DMS153 (cell line): ENCODE measurements at places on chromosomes 11 and 22.

DNA sequence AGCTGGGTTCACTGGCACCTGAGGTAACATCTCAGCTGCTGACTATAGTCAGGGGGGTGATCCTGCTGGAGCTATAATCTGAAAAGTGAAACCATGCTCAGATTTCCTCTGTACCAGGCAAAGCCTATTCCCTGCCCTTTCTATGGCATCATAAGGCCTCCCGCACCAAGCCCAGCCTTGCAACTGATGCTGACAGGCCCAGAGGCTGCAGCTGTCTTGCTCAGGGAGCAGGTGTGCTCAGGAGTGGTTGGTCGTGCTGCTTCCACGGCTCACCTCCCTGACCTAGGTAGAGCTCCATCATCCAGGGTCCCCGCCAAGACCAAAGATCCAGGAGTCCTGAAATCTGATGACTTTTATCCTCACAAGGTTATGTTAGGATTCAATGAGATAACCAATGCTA, 121.7 kb downstream of the FEZ1 start:
- DNase-seq: no peak

- DNase-seq: no peak
Measured at GRCh38 chr11:92855607-92856405, 113.6 kb upstream of the MTNR1B start.

DNA sequence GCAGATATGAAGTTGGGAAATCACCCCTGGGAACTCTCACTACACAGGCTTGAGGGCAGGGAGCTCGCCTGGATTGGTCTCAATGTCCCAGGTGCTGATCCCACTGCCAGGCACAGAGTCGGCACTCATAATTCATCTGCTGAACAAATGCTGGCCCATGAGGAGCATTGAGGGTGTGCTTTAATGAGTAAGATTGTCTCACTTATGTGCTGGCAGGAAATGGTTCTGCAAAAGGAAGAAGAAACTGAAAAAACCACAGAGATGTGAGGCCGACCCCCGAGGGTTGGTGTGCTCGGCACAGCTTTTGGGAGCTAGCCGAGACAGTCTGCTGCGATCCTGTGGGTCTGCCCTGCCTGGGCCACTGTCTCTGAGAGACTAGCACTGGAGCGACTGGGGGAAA, 9.4 kb downstream of the PLAAT2 start:
- DNase-seq: no peak

DNA sequence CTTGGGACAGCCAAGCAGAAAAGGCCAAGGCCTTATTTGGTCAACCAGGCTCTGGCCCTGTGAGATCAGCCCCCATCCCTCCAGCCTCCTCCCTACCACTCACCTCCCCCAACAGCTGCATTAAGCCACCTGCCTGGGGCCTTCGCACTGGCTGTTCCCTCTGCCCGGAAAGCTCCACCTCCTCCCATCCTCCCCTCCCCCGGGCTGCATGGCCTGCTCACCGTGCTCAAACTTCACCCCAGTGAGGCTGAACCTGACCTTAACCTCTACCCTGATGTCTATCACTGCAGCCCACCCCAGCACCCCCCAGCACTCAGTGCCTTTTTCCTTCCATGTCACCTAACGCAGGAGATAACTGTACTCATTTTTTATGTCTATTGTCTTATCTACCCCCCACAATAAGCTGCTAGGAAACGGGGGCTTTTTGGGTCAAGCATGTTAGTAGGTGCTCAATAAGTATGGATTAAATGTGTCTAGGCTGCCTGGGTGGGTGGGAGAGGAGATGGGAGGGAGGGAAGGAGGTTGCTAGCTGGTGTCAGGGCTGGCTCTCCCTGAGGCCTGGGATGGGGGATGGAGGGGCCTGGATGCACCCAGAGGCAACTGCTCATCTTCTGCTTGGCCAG, 912 bp downstream of the PTPRCAP start:
- no peak for DNase-seq

DNA sequence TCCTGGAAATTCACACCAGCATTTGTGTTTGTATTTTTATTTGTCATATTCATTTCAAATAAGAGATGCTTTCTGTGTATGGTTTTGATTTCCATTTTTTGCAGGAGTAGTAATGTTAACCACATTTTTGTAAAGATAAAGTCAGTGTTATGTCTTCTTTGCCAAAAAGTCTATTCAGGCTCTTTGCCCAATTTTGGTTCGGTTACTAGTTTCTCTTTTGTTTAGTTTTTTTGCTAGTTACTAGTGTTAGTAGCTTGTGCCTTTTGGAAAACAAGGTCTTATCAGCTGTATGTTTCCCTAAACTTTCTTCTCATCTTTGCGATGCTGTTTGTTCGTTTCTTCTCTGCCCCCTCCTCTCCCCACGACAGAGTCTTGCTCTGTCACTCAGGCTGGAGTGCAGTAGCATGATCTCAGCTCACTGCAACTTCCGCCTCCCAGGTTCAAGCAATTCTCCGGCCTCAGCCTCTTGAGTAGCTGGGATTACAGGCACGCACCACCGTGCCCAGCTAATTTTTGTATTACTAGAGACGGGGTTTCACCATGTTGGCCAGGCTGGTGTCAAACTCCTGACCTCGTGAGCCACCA, 112.3 kb upstream of the GRK3 start:
- no peak for DNase-seq

DNA sequence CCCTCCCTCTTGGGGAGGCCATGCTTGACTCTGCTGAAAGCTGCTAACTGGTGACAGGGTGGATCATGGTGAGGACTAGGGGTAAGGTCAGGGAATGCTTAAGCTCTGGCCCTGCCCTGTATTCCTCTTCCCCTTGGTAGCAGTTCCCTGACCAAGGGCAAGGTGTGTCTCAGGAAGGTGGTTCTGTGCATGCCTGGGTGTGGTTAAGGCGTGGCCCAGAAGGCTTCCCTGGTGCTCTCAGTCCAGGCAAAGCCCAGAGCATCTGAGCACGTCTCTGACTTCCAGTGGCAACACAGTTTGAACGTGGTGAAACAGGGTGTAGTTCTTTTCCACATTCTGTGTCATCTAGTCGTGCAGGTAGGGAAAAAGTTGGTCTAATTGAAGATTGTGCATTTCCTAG, 53.1 kb upstream of the HORMAD2 start:
- DNase-seq: no peak

GRCh38 chr22:32494971-32495370, 20.4 kb downstream of the FBXO7 start:
- no peak for DNase-seq

DNA sequence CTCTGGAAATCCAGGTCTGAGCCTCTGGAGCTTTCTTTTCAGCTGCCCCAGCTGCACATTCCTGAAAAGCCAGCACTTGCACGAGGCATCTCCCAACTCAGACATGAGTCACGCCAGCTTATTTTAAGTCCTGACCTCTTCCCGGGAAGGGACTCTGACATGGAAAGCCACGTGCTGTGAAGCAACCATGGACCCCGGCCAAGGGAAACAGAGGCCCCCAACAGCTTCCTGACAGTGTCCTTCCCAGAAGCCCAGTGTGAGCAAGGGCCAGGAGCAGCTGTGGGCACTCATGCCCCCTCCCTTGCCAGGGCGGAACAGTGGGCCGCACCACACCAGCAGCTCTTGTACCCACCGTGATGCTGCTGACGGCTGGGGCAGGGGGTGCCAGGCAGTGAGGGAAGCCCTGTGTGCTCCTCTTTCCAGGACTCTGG, 118.8 kb upstream of the CADM1 start:
- DNase-seq: no peak

GRCh38 chr11:117828611-117829368, 4.2 kb upstream of the FXYD2 start:
- DNase-seq: no peak

DNA sequence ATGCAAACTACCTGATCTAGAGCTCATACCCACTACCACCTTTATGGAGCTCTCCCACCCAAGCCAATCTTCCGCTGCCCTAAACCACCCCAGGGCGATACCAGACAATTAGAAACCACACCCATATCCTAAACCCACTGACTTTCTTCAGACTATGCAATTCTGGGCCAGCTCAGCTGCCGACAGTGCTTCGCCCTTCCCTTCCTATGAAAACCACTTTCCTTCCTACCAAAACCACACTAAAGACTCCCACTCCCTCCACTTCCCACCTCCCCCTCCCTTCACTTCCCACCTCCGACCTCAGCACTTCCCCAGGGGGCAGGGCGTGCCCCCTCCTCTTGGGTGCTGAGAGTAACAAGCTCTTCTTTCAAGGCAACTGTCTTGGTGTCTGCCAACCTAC, 25.1 kb downstream of the B3GAT1 start:
- no peak for DNase-seq

- no peak for DNase-seq
Measured at GRCh38 chr22:27393371-27393770, 408.2 kb downstream of the MN1 start.

DNA sequence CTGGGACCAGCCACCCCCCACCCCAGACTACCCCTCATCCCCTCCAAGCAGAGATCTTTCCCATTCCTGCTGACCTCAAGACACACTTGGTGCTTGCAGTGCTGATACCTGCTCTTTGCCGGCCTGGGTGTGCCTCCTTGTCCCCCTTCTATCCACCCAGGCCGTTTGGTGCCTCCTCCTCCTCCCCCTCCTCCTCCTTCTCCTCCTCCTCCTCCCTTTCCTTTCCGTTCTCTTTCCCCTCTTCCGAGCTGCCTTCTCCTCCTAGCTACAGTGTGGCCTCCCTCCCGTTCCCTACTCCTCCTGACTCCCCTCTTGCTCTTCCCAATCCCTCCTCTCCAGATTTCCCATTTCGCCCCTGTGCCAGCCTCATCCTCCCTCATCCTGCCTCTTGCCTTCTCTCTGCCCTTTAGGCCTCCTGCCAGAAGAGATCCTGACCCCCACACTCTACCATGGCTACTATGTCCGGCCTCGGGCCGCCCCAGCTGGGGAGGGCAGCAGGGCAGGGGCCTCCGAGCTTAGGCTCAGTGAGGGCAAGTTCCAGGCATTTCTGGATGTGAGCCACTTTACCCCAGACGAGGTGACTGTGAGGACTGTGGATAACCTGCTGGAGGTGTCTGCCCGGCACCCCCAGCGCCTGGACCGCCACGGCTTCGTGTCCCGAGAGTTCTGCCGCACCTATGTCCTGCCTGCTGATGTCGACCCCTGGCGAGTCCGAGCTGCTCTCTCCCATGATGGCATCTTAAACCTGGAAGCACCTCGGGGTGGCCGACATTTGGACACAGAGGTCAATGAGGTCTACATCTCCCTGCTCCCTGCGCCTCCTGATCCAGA, 712 bp downstream of the HSPB2 start:
- DNase-seq: no peak

- DNase-seq: no peak
Measured at GRCh38 chr11:88131764-88132470, 43.3 kb downstream of the RAB38 start.
